ENCODE measurements at places on chromosomes 1 and 21. TPM values are rescaled to one million over a fixed set of nuclear protein-coding genes. Genes with fewer than 3 reads are reported as not detected.

- no peak overlapping the region for H3K27ac ChIP-seq
- no peak for DNase-seq
- no peak overlapping the region for H3K4me3 ChIP-seq
- H3K4me1 ChIP-seq, result peaks cover 4% of the 10 kb centered on the region
Observed at GRCh38 chr21:15895142-15896106, 165.6 kb downstream of the USP25 start.

DNA sequence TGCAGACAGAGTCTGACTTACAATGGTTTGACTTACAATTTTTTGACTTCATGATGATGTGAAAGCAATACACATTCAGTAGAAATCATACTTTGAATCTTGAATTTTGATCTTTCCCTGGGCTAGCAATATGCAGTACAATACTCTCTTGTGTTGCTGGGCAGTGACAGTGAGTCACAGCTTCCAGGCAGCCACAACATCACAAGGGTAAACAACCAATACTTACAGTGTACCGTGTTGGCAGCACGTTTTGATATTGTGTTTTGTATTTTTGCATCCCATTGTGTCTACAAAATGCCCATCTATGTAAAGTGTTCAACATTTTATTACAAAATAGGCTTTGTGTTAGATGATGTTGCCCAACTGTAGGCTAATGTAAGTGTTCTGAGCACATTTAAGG is 150.9 kb downstream of the NTMT2 start:
- no peaks in the 10 kb centered on the region for H3K4me1 ChIP-seq
- no peak overlapping the region for H3K4me3 ChIP-seq
- DNase-seq, result no peak
- H3K27ac ChIP-seq, result no peak overlapping the region
- peaks cover 3% of the 10 kb centered on the region for H3K27me3 ChIP-seq

- no peak overlapping the region for H3K27ac ChIP-seq
- H3K4me1 ChIP-seq, result no peaks in the 10 kb centered on the region
- no peaks in the 10 kb centered on the region for H3K36me3 ChIP-seq
- no peaks in the 10 kb centered on the region for H3K27me3 ChIP-seq
- DNase-seq, result no peak
- H3K4me3 ChIP-seq, result no peak overlapping the region
Observed at GRCh38 chr1:19003371-19004290, 47.2 kb upstream of the IFFO2 start.

- no peaks in the 10 kb centered on the region for H3K27me3 ChIP-seq
- H3K27ac ChIP-seq, result no peak overlapping the region
- H3K4me3 ChIP-seq, result no peak overlapping the region
- no peak for DNase-seq
- no peaks in the 10 kb centered on the region for H3K4me1 ChIP-seq
Observed at GRCh38 chr21:36115138-36115730, 19.6 kb upstream of the CBR3 start.

GRCh38 chr1:234518876-234519275 is 39.9 kb upstream of the TARBP1 start:
- peaks cover 3% of the 10 kb centered on the region for H3K4me1 ChIP-seq
- no peak for DNase-seq
- H3K27me3 ChIP-seq, result no peaks in the 10 kb centered on the region
- no peak overlapping the region for H3K4me3 ChIP-seq

TCP10L gene
- polyA plus RNA-seq, result 2.9 TPM

LYPD8 gene
- polyA plus RNA-seq, result not detected

OR2L5 gene
- polyA plus RNA-seq, result not detected

Data from ovary (tissue), 10 donors.